ENCODE measurements at places on chromosomes 2 and 18. TPM values are rescaled to one million over a fixed set of nuclear protein-coding genes. Genes with fewer than 3 reads are reported as not detected.

GRCh38 chr18:37489998-37490397 lies 75.6 kb downstream of the CELF4 start:
- no peak for DNase-seq

- no peak for DNase-seq
Observed at GRCh38 chr2:17475286-17475685, 43.0 kb downstream of the RAD51AP2 start.

GRCh38 chr2:236078297-236079255 lies 89.6 kb downstream of the GBX2 start:
- DNase-seq, result peak; percentile 59

GRCh38 chr2:108423502-108424251 lies 25.3 kb upstream of the GCC2 start:
- DNase-seq, result no peak

DNA sequence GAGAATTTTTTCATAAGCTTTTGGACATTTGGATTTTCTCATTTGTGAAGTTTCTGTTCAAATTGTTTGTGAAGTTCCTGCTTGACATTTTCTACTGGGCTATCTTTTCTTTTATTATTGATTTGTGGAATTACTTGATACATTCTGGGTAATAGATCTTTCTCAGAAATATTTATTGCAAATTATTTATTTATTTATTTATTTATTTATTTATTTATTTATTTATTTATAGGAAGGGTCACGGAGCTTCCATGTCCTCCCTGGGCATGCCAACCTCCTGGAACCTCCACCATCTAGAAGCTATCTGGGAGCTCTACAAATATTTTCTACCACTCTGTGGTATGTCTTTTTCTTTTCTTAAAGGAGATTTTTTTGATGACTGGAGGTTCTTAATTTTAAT lies 25.7 kb upstream of the SERPINB7 start:
- no peak for DNase-seq

DNA sequence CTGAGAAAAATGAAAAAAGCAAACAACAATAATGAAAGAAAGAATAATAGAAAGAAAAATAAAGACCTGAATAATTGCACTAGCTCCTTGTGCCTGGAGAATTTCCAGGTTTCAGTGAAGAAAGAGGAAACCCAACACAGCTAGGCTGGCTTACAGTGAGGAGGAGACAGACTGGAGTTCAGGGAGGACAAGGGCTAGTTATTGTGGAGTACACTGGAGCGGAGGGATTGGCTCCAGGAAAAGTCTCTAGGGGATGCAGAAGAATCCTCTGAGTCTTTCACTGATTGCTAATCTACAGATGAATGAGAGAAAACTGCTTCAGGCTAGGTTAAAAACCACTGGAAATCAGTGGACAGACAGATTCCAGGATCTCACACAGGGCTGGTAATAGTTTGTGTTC lies 163.6 kb upstream of the RBMS1 start:
- no peak for DNase-seq

DNA sequence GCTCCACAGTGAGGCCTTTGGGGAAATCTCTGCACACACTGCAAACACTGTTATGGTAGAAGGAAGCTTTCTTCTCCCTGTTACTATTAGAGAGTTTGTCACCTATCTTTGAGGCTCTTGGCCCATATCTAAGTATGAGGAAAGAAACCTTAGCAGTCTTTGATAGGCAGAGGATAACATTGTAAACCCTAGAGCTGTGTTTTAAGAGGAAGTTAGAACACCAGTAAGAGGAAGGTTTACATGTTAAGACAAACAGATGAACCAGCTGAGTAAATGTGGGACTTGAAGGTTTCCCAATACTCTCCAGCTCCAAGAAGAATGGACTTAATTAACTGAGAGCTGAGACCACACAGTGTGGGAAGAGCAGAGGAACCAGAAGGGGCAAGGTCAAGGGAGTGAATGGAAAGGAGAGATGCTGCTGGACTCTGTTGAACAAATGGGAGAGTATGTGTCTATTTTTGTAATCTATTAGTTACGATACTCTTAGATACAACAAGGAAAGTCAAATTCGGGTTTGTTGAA lies 257.0 kb downstream of the DPP10 start:
- DNase-seq, result no peak

GRCh38 chr2:146305164-146305563 lies 1539.7 kb upstream of the ACVR2A start:
- DNase-seq, result no peak

DNA sequence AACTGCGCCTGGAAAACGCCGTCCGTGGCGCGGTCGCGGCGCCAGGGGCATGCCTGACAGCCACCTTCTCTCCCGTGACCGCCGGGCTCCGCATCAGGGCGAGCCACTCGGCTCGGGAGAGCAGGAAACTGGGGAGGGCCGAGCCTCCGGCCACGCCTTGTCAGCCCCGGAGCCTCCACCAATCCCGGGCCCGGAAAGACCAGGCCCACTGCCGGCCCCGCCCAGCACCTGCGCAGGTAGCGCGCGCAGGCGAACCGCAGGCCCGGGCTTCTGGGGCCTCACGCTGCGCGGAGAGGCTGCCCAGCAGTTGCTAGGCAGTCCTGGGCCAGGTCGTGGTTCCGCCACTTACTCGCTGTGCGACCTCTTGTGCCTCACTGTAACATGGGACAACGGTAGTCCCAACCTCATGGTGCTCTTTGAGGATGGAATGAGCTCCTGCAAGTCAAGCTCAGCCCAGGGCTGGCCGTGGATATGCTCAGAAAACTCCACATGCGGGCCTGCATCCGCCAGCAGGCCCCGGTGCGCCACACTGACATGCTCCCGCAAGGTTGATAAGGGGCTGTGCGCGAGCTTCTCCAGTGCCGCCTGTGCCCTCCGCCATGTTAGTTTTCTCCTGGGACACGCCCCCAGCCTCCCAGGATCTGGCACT lies 97.1 kb downstream of the INHBB start:
- DNase-seq, result no peak

GRCh38 chr18:50674307-50674980 lies 114.6 kb downstream of the MAPK4 start:
- no peak for DNase-seq

- DNase-seq, result no peak
Observed at GRCh38 chr2:238138331-238139195, at the start of gene KLHL30. KLHL30 (plus strand) TSS chr2:238138668; CDS start chr2:238140755, 2,087 bp downstream.

DNA sequence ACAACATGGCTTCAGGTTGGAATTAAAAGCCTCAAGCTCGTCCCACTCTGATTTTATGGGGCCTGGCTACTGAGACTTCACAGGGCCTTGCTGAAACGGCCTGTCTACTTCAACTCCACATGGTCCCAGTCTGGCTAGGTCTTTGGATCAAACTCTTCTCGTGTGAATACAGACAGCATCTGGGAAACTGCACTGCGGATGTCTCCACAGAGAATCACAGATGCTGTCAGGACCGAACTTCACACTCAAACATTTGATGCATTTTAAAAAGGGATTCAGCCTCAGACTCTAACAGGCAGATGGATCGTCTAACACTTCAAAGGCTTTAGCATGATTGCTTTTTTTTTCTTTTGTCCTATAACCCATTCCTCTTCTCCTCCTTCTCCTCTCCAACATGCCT lies 198.5 kb downstream of the ZNF521 start:
- no peak for DNase-seq

DNA sequence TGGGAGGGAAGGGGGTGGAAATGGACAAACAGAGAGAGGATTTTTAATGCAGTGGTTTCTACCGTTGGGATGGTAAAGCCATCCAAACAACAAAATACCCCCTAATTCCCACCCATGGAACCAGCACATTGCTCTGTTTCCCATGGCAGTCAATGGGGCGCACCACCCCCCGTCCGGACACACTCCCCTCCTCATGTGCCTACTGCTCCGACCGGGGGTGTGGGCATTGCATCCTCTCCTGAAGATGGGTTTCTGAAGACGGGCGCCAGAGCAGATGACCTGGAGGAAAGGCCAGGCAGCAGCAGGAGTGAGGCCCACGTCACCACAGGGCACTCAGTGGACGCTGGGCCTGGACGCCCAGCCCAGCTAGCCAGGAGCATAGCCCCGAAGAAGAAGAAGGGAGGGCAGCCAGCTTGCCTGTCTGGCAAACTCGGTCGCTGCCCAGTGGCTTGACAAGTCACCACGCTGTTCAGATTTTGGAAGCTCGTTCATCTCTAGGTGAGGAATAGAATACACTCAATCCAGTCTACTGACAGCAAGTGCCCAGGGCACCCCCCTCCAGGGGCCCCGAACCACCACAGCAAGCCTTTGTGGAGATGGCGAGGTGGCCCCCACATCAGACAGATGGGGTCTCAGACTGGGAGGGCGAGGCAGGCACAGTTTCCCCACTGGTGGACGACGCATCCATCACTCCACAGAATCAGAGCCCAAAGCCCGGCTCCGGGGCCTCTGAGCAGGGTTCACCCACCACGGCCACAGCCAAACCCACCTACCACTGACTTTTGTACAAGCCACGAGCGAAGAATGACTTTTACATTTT lies 296.2 kb upstream of the SALL3 start:
- DNase-seq, result no peak

DNA sequence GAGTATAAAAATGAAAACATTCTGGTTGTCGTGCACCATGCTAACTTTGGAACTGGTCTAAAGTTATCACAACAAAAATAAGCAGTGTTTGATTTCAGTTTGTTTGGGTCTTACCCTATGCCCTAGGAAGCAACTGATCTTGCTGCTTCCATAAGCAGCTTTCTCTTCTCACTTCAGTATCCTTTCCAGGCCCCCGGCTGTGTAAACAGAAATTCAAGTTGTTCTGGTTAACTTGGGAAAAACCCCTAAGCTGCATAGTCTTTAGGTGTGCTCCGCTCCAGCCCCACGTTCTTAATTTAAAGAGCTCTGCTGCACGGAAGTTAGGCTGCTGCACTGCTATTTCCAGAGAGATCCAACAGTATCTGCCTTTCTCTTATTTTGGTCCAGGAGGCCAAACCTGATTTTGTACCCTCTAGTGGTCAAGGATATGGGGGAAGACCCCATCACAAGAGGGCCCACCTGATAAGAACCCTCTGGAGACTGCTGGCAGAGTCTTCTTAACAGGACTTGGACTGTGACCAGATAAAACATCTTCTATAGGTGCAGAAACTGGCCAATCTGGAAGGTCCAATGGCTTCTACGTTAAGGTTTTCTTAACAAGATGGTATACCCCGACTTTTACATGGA lies 69.1 kb downstream of the FEZ2 start:
- no peak for DNase-seq

DNA sequence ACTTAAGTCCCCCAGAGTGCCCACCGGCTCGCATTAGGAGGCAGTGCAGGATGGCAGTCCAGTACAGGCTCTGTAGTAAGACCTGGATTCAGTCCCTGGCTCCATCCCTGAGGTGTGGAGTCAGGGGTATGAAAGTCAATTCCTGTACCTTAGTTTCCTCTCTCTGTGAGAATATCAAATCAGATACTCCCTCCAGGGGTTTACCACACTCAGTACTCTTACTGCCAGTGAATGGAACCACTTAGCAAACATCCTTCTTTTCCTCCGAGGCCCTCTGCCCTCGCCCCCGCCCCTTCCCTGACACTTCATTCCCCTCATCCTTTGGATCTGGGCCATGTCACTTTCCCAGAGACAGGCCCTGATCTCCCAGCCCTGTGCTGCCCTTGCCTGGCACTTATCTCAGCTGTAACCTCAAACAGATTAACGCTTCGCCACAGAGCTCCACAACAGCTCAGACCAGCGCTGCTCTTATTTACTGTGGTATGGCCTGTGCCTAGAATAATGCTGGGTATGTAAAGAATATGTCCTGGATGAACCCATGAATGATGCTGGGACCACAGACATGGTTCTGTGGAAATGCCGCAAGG lies 159.0 kb upstream of the TMEM200C start:
- DNase-seq, result no peak

The SFT2D3 gene
- 2.5 TPM for total RNA-seq

The LAMA1 gene
- 11.4 TPM for total RNA-seq

The GNLY gene
- total RNA-seq, result not detected

The CDH20 gene
- total RNA-seq, result not detected

The SLC9A4 gene
- total RNA-seq, result not detected

The MAB21L4 gene
- not detected for total RNA-seq
